ENCODE measurements at places on chromosomes 12 and 14.
A peak's percentile ranks its signal among the peaks of the same experiment; 100 is the strongest.

GRCh38 chr12:107635139-107635538 is 50.5 kb upstream of the PWP1 start:
- peaks cover 20% of the 10 kb centered on the region for H3K4me1 ChIP-seq
- H3K27ac ChIP-seq, result peak overlapping the region; percentile 70
- no peak overlapping the region for H3K4me3 ChIP-seq
- H3K27me3 ChIP-seq, result no peaks in the 10 kb centered on the region
- H3K36me3 ChIP-seq, result no peaks in the 10 kb centered on the region

GRCh38 chr12:46537387-46537955 is 164.9 kb upstream of the SLC38A2 start:
- no peak overlapping the region for H3K27ac ChIP-seq
- no peaks in the 10 kb centered on the region for H3K27me3 ChIP-seq
- no peak overlapping the region for H3K4me3 ChIP-seq
- no peak for DNase-seq
- no peaks in the 10 kb centered on the region for H3K36me3 ChIP-seq

DNA sequence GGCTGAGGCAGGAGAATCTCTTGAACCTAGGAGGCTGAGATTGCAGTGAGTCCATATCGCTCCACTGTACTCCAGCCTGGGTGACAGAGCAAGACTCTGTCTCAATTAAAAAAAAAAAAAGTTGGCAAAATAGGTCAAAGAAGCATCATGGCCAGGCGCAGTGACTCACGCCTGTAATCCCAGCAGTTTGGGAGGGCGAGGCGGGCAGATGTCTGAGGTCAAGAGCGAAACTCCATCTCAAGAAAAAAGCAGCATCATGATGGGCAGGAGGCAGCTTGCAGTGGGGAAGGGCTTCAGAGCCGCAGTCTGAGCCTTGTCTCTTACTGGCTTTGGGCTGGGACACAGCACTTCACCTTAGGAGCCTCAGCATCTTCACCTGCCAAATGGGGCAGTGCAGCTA is 21.4 kb downstream of the TEAD4 start:
- DNase-seq, result no peak
- peaks cover 6% of the 10 kb centered on the region for H3K4me1 ChIP-seq
- H3K4me3 ChIP-seq, result no peak overlapping the region
- no peak overlapping the region for H3K27ac ChIP-seq
- H3K36me3 ChIP-seq, result peaks cover 3% of the 10 kb centered on the region

DNA sequence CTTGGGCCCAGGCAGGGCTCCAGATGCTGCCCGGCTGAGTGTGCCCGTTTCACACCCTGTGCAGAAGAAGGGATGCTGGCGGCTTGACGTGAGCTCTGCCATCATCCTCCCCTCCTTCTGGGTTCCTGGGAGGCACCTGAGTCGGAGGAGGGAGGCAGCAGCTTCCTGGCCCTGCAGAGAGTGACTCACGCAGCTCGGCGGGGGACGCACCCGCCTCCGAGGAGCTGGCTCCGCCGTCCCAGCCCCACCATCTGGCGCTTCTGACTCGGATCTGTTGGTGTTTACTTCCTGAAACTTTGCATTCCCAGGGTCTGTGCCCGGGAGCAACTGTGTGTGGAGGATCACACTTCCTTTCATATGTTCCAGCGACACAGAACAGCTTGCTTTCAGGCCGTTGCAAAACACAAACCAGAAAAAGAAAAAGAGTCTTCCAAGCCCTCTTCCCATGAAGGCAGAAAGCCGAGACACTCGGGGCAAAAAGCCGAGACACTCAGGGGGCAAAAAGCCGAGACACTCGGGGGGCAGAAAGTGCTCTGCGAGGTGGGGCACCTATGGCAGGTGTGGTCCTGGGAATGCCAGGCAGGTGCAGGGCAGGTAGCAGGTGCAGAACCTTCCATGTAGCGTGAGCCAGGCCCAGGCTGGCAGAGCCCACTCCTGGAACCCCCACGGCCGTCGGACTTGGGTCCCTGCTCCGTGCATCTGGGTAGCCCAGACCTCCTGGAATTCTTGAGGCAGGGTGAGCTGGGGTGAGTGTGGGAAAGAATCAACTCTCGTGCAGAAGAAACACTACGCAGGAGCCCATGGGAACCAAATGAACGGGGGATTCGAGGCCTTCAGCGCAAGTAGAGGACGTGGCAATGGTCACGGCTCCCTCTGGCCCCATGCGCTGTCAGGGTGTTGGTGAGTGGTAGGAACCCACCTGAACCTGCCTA is 27.6 kb upstream of the GALNT9 start:
- H3K36me3 ChIP-seq, result no peaks in the 10 kb centered on the region
- H3K27ac ChIP-seq, result no peak overlapping the region
- peak; percentile 17 for DNase-seq
- no peak overlapping the region for H3K4me3 ChIP-seq
- H3K4me1 ChIP-seq, result peaks cover 12% of the 10 kb centered on the region

DNA sequence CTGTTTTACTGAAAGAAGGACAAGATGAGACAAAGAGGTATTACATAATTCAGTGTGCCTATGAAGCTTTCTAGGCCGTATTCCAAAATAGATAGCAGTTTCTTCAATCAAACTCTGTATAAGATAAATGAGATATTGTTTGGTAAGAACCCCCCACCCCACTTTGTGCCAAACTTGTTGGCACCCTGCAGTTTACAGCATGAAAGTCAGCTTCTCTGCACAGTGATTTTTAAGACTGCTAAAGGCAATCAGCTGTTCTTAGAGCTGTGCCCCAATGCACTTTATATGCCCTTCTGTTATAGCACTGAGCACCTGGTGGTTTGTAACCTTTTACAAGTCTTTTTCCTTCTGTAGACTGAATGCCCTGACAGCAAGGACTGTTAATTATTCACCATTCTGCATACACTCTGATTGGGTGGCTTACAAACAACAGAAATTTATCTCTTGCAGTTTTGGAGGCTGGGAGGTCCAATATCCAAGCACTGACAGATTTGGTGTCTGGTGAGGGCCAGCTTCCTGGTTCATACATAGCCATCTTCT is 76.7 kb downstream of the ANO4 start:
- no peak for DNase-seq
- H3K27me3 ChIP-seq, result no peaks in the 10 kb centered on the region
- H3K4me1 ChIP-seq, result no peaks in the 10 kb centered on the region
- no peaks in the 10 kb centered on the region for H3K36me3 ChIP-seq
- no peak overlapping the region for H3K27ac ChIP-seq

- no peaks in the 10 kb centered on the region for H3K36me3 ChIP-seq
- no peak for DNase-seq
- no peaks in the 10 kb centered on the region for H3K4me1 ChIP-seq
- no peaks in the 10 kb centered on the region for H3K27me3 ChIP-seq
- H3K27ac ChIP-seq, result no peak overlapping the region
Observed at GRCh38 chr14:93759719-93760307, 28.5 kb downstream of the PRIMA1 start.

- H3K4me1 ChIP-seq, result peaks cover 4% of the 10 kb centered on the region
- H3K27me3 ChIP-seq, result no peaks in the 10 kb centered on the region
- no peak overlapping the region for H3K4me3 ChIP-seq
- no peaks in the 10 kb centered on the region for H3K36me3 ChIP-seq
Observed at GRCh38 chr14:78737116-78737515, 566.9 kb downstream of the NRXN3 start.

DNA sequence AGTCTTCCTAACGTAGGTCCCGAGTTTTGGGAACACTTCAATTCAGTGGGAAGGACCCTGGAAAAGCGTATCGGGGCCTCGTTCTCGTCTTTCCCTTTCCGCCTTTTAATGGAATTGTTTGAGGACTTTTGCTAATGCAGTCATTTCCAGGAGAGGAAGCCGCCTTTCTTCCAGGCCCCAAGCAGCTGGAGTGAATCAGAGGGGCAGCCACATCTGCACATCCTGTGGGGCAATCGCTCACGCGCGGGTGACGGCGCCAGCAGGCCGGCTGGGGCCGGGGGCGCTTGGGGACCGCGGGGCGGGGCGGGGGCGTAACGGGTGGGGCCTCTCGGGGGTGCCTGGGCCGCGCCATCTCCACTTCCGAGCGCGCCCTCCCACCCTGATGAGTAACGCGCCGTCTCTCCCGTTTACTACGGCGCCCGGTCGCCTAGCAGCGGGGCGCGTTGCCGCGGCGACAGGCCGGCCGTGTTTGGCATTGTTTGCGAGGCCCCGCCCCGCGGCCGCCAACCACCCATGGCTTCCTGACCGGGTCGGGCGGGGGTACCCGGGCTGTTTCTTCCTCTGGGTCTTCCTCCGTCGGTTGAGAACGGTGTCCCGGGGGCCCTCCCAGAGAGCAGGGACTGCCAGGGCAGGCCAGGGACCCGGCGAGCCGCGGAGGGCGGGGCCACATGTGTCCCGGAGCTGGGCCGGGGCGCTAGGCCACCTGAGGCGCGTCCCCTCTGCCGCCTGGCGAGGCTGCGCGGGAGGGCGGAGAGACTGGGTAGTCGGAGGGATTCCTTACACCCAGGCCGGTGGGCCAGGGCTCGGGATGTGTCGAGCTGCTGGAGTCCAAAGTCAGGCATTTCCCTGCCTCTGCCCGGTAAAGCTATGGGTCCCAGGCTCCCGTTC is 2.3 kb downstream of the GSG1 start:
- no peaks in the 10 kb centered on the region for H3K36me3 ChIP-seq
- DNase-seq, result peak; percentile 47
- no peaks in the 10 kb centered on the region for H3K27me3 ChIP-seq

DNA sequence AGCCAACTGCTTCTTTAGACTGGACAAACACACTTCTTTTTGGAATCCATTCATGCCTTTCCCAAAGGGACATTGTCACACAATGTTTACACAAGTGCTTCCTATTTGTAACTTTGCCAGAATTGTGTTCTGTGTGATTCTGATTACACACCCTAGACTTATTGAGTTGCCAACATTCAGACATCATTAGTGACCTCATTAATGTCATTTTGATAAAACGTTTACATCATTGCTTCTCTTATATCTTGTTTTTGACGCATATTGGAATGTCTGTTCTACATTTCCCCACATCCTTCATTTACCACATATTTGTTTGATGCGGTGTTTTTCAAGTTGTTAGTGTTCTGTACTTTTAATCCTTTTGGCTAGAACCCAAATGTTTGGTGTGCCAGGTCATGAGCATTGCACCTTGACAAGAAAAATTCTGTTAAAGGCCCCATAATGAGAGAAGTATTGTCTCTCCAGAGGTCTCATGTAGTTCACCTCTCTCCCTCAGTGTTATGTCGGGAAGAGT is 305.5 kb downstream of the AEBP2 start:
- no peaks in the 10 kb centered on the region for H3K36me3 ChIP-seq
- no peak overlapping the region for H3K27ac ChIP-seq
- no peak for DNase-seq
- H3K27me3 ChIP-seq, result no peaks in the 10 kb centered on the region

GRCh38 chr14:20631880-20632389 is 9.6 kb downstream of the OR6S1 start:
- no peaks in the 10 kb centered on the region for H3K36me3 ChIP-seq
- H3K4me1 ChIP-seq, result peaks cover 6% of the 10 kb centered on the region
- no peak overlapping the region for H3K27ac ChIP-seq
- DNase-seq, result peak; percentile 67

DNA sequence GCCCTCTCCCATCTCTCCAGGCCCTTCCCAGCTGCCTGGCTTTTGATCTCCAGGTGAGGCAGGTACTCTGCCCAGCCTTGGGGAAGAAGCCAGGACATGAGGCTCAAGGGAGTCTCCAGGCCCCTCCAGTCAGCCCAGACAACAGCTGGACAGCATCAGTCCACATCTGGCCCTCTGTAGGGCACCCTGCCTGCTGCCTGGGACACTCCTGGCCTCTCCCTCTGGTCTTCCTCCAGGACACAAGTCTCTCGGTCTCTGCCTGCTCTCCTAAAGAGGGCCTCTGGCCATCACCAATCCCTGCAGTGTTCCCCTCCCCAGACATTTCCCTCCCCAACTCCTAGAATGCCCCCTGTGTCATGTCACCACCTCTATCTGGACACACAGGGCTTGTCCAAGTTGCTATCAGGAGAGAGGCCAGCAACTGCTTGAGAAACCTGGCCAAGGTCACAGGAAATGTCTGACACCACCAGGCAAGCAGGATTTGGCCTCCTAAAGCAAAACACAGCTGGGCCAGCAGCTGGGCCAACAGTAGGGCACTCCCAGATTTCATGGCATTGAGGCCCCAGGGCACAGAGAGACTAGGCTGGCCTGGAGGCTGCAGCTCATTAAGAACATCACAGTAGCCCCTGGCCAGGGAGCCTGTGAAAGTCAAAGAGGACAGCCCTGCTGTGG is 29.0 kb downstream of the LTBP2 start:
- H3K4me3 ChIP-seq, result no peak overlapping the region
- DNase-seq, result no peak
- no peaks in the 10 kb centered on the region for H3K36me3 ChIP-seq
- H3K27me3 ChIP-seq, result no peaks in the 10 kb centered on the region
- no peaks in the 10 kb centered on the region for H3K4me1 ChIP-seq
- H3K27ac ChIP-seq, result no peak overlapping the region

- H3K27me3 ChIP-seq, result no peaks in the 10 kb centered on the region
- no peak overlapping the region for H3K4me3 ChIP-seq
- H3K36me3 ChIP-seq, result no peaks in the 10 kb centered on the region
- H3K4me1 ChIP-seq, result no peaks in the 10 kb centered on the region
Observed at GRCh38 chr12:101859664-101860607, 17.4 kb upstream of the DRAM1 start.

GRCh38 chr14:29348504-29348903 is 579.1 kb downstream of the PRKD1 start:
- H3K4me3 ChIP-seq, result no peak overlapping the region
- no peaks in the 10 kb centered on the region for H3K27me3 ChIP-seq
- no peaks in the 10 kb centered on the region for H3K36me3 ChIP-seq
- no peaks in the 10 kb centered on the region for H3K4me1 ChIP-seq

DNA sequence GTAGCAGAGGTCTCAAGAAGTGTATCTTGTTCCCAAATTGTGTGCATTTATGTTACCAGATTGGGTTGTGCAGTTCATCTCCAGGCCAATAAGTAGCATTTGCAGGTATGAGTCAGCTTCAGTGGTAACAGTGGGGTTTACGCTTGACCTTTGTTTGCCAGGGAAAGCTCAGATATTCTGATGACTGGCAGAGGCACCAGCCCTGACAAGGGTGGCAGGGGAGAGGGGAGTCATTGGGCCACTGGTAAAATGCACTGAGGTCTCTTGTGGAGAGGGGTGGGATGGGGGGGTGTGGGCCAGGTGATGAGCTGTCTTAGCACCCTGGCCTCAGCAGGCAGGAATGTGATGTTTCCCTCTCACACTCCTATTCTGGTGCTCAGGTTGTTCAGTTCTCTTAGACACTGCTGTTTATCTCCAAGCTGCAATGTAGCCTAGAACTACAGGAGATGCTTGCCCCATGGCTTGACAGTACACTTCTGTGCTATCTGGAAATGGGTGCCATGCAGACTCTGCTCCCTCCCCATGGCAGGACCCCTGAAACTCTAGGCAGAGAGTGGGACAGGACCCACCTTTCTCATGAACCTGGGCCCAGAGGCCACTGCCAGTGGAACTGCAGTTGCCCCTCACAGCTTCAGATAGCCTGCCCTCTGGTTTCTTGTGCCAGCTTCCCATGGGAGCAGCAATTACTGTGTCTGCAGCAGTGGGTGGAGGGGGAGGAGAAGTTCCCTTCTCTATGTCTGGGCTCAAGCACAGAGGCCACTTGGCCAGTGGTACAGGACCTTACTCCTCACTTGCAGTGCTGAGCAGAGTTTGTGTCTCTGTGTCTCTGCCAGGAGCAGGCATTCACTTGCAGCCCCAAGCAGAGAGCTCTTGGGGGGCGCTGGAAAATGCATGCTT is 31.9 kb downstream of the USP15 start:
- no peak overlapping the region for H3K27ac ChIP-seq
- no peaks in the 10 kb centered on the region for H3K36me3 ChIP-seq
- peaks cover 6% of the 10 kb centered on the region for H3K4me1 ChIP-seq
- no peaks in the 10 kb centered on the region for H3K27me3 ChIP-seq

- no peak overlapping the region for H3K4me3 ChIP-seq
- H3K36me3 ChIP-seq, result no peaks in the 10 kb centered on the region
- H3K27me3 ChIP-seq, result no peaks in the 10 kb centered on the region
- H3K4me1 ChIP-seq, result no peaks in the 10 kb centered on the region
Observed at GRCh38 chr12:92821142-92821541, 108.0 kb downstream of the EEA1 start.

Data from H1 (cell line).